ENCODE measurements at places on chromosomes 1 and 21.
A peak's percentile ranks its signal among the peaks of the same experiment; 100 is the strongest.

DNA sequence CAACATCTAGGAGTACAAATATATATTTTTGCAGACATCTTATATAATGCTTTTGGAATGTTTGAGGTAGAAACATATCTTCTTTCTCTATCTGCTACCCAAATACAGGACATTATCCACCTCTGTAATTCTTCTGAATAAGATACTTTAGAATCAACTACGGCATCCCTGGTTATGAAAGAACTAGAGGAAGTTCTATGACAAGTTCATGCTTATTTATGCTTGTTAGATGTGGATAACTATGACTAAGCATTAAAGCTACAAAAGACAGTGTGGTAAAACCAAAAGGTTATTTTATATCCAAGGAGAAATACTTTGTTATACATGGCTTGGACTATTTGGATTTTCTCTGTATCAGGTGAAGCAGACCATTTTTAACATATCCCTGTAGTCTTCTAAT, 894.0 kb downstream of the KCNT2 start:
- DNase-seq: peak; percentile 64

- DNase-seq: no peak
Observed at GRCh38 chr1:163772246-163772645, 450.5 kb downstream of the NUF2 start.

DNA sequence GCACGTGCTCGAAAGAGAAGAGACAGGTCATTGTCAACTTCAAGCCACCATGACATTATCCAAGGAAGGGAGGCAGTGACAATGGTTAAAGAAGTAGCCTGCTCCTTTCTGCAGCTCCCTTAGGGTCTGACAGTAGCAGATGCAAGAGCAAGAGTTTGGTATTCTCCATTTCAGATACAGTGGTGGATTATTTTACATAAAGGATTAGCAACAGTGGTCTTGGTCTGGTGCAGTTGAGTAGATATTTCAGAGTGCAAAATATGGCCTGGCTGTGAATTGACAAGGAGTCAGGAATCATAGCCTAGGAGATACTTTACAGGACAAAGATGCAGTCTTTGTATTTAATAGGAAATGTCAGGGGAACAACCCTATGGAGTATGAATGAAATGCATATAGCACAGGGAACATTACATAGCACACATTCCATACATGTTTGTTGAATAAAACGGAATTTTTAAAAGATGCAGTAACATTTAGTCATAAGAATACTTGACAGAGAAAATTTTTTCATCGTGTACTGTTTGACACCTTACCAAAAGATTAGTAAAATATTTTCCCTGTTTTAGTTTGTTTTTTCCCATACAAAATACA, 41.8 kb downstream of the CHRM3 start:
- DNase-seq: peak; percentile 72

GRCh38 chr1:153627715-153628626, at the start of gene S100A1:
Gene S100A1, plus strand, starts transcription at chr1:153628434. Its CDS starts 2,088 bp downstream, at chr1:153630522.
- no peak for DNase-seq

GRCh38 chr1:22256213-22256512, 113.3 kb upstream of the WNT4 start:
- DNase-seq: no peak

DNA sequence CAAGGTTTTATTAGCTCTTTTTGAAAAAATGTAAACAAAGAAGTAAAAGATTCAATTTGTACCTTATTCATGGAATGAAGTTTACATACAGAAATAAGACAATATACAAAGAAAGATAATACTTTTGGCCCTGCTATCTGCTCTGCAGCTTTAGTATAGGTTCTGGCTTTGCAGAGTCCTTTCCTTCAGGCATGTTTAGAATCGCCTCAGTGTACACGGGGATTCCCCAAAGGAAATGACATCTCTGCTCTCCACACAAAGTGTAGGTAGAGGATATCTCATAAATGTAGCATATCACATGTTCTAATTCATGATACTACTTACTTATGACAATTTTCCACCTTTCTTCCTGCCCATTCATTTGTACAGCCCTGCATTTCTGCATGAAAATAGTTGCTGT, 222.6 kb upstream of the DPYD start:
- no peak for DNase-seq

DNA sequence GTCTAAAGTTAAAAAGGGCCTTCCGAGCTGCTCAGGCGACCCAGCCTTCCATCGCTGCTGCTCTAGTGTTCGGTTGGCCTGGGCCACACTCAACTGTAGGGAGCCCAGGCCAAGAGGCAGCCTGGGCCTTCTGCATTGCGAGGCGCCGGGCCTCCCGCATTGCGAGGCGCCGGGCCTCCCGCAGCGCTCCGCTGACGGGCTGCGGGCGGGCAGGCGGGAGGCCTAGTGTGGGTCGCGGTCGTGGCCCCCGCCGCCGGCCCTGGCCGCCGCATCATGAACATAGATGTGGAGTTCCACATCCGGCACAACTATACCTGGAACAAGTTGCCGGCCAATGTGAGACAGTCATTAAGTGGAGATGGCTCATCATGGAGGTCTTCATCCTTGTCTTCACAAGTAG, 48.3 kb downstream of the PPIAL4G start:
- DNase-seq: no peak

- DNase-seq: no peak
Observed at GRCh38 chr1:61740751-61741700, 1.3 kb upstream of the PATJ start.

DNA sequence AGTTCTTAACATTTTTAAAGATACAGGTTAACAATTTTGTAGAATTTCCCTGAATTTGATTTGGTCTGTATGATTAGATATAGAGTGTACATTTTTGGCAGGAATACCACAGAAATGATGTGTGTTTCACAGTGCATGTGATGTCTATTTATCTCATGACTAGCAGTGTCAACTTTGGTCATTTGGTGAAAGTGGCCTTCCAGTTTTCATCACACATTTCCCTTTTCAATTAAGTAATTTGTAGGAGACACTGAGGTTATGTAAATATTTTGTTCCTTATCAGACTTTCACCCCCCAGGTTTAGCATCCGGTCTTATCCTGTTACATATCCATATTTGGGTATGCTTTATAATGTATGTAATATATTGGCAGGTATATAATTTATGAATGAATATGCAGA, 41.8 kb downstream of the MAP3K7CL start:
- DNase-seq: no peak

DNA sequence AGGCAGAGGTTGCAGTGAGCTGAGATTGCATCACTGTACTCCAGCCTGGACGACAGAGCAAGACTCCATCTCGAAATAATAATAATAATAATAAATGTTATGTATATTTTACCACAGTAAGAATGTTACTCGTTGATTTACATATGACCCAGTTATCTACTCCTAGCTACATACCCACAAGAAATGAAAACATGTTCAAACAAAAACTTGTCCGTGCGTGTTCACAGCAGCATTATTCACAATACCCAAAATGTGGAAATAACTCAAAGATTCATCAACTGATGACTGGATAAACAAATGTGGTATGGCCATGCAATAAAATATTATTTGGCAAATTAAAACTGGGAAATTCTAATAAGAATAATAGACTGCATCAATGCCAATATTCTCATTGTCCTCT, 31.7 kb upstream of the ENSA start:
- DNase-seq: no peak

DNA sequence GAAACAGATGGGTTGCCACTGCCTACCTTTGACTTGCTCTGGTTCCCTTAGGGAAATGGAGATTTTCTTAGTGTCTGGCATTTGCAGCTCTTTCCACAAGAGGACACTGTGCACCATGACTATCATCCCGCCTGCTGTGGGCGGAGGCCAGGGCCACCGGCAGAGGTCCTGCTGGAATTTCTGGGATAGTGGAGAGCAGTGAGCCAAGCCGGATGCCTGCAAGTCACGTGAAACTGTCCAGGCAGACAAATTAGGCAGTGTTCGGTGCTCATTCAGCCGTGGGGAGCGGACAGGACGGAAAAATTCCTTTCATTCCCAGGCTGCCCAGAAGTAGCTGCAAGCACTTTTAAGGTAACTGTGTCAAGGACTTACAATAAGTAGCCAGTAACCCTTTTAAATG, 43.4 kb downstream of the IGSF5 start:
- DNase-seq: peak; percentile 91

DNA sequence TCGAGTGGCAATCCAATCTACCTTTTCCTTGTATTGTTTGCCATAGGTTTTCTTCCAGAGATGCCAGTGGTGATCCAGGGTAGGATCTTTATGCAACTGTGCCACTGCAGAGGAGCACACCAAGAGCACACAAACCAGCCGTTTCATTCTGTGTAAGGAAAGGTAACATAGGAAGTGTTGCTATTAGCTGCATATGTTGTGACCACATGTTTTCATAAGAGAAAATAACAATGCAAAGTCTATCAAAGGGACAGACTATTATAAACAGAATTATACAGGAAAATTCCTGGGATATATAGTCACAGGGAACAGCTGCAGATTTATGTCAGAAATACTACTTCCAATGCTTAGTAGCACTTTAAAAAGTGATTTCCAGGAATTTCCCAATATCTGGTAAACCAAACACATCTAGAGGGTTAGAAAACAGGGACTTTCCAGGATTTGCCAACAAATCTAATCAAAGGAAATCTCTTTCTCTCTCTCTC, 919 bp downstream of the CTSS start:
- peak; percentile 78 for DNase-seq
